ENCODE measurements at places on chromosomes 3 and 15.
A peak's percentile ranks its signal among the peaks of the same experiment; 100 is the strongest.

GRCh38 chr15:83436513-83437158, 10.5 kb upstream of the SH3GL3 start:
- DNase-seq = peak; percentile 23

- DNase-seq = no peak
These were observed 249.2 kb downstream of the SUCLG2 start for GRCh38 chr3:67405193-67405592.

GRCh38 chr3:52834871-52835501, at the start of gene MUSTN1:
Gene MUSTN1 (minus strand): TSS chr3:52835019. CDS start chr3:52834948, 71 bp downstream.
- DNase-seq = no peak

- no peak for DNase-seq
These were observed 73.1 kb upstream of the COL8A1 start for GRCh38 chr3:99565331-99565730.

DNA sequence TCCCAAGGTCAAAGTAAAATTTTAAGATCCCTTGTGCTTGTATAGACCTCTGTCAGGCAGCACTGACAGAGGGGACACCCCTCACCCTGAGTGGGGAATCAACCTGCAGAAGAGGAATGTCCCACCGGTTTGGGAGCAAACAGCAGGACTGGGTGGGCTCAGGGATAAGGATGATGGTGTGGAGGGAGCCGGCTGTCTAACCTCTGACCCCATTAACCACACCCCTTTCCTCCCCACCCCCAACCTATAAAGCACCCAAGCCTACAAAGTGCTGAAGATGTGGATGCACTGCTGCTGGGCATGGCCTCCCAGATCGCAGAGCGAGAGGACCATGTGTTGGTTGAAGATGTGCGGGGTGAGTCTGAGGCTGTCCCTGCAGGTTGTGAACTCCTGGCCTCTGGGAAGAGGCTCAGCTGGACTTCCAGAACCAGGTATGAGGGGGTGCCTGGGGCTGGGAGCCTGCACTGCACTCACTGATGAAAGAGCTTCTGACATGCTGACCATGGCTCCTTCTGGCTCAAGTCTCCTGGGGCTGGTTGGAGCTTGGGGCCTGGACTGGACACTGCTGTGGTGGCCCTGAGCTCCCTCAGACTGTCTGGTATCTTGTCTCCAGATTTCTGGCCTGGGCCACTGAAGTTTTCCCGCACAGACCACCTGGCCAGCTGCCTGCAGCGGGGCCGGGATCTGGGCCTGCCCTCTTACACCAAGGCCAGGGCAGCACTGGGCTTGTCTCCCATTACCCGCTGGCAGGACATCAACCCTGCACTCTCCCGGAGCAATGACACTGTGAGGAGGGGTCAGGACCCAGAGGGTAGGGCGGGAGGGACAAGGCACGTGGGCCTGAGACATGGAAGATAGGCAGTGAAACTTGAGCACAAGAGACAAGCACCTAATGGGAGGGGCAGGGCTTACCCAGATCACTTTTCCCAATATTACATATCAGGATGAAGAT, 9.3 kb downstream of the DUOX1 start:
- DNase-seq = no peak

DNA sequence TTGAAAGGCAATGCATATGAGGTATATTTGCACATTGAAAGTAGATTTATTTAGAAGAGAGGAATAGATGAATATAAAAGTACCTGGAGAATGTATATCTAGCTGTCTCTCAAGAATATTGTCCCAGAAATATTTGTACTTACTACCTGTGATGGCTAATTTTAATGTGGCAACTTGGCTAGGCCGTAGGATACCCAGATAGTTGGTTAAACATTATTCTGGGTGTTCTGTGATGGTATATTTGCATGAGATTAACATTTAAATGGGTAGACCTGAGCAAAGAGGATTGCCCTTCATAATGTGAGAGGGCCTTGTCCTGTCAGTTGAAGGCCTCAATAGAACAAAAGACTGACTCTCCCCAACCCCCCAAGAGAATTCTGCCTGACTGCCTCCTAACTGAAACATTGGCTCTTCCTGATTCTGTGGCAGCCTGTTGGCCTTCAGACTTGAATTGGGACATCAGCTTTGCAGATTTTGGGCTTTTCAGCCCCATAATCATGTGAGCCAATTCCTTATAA, 69.4 kb upstream of the FILIP1L start:
- DNase-seq = no peak

DNA sequence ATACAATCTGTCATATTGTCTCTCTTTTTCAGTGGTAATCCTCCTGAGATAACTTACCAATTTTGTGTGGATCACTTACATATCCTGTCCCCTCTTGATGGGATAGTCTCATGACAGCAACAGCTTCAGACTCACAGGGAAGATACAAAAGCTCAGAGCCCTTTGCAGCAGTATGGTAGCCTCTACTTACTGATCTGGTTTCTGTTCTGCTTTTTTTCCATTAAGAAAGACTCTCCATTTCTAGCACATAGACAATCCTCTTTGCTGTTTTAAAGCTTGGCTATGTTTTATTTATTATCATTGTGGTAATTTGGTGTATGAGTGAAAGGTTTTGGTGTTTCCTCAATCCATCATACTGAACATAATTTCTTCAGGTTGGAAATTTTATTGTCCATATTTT, 25.4 kb upstream of the SOX14 start:
- no peak for DNase-seq

DNA sequence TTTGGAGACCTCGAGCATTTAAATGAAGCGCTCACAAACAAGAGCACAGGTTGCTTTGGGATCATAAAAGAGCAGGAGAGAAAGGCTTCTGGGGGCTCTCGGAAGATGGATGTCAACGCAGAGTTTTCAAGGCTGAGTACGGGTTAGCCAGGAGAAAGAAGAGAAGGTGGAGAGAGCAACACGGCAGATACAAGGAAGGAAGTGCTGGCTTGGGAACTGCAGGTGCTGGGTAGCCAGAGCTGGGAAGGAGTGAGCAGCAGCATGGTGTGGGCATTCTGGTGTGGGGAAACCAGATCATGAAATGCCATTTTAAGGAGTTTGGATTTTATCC, 580 bp upstream of the RUBCN start:
- DNase-seq = no peak

DNA sequence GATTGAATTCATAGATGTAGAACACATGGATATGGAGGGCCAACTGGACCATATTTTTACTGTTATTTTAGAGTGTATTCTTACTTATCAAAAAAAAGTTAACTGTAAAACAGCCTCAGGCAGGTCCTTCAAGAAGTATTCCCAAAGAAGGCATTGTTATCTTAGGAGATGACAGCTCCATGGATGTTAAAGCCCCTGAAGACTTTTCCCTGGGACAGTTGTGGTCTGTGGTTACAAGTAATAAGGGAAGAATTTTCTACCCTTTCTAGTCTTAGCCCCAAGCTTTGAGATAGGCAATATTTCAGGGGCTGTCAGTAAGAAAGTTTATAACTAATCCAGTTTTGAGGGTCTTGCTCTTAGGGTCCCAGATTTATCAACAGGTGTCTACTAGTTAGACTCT, 62.5 kb downstream of the LRRC49 start:
- no peak for DNase-seq

DNA sequence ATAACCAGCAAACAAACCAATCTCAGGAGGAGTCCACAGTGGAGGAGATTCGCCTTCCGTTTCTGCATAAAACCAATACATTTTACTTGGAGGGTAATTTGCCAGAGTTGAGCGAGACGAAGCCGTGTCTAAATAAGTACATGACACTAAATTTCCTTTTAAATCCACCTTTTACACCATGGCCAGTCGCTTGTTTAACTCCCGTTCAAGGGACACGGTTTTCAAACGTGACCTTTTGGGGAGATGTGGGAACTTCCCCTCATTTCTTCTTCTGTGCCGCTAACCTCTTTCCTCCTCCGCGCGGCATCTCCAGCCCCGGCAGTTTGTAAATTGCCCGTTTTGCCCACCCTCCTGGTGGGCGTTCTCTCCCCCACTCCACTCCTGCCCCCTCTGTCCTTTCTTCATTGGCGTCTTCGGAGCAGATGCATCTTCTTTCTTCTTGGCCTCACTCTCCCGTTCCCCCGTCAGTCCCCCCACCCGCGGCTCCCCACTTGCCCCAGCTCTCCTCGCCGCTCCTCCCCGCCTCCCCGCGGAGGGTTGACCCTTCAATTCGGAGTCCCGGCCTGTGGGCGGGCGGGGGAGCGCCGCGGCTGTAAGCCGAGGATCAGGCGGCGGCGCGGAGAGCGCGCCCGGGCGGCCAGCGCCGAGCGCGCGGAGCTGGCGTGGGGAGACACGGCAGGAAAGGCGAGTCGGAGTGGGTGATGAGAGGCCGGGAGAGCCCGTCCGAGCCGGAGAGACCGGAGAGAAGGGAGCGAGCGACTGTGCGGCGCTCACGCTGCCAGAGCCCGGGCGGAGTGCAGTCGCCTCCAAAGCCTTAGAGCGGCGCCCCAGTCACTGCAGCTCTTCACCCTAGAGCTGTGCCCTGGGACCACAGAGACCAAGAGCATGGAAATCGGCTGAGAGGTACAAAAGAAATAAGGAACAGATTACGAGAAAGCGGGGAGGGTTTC, at the start of gene NLGN1:
NLGN1 (plus strand) TSS at position 584 of the 950 bp plus-strand sequence.
- peak; percentile 11 for DNase-seq

- DNase-seq = peak; percentile 35
These were observed 149.4 kb upstream of the SLC6A11 start for GRCh38 chr3:10666621-10667020.

DNA sequence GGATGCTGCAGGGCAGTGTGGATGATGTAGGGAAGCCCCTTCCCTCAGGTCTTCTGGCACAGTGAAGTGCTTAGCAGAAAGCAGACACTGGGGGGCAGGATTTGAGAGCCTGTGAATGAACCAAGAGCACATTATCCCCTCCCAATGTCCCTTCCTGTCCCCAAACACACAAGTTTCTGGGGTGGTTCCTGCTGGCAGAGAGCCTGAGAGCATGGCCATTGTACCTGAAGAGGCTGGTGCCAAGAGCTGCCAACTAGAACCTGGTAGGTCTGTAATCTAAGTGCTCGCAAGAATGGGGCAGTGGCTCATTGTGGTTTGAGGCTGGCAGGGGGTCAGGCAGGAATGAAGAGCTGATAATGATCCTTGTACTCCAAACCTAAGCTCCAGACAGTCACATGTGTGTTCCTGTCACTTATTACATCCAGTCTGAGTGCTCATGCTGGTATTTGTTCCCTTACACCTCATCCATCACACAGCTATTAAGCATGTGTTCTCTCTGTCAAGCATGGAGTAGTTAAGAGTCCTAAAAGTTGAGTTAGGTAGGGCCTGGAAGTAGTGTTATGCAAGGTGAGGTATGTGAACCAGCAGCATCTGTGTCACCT, 6.7 kb upstream of the CCR1 start:
- DNase-seq = peak; percentile 50

GRCh38 chr3:78993375-78993774, 774.4 kb downstream of the ROBO1 start:
- no peak for DNase-seq

GRCh38 chr3:175865724-175866123, 1006.6 kb downstream of the NAALADL2 start:
- no peak for DNase-seq

DNA sequence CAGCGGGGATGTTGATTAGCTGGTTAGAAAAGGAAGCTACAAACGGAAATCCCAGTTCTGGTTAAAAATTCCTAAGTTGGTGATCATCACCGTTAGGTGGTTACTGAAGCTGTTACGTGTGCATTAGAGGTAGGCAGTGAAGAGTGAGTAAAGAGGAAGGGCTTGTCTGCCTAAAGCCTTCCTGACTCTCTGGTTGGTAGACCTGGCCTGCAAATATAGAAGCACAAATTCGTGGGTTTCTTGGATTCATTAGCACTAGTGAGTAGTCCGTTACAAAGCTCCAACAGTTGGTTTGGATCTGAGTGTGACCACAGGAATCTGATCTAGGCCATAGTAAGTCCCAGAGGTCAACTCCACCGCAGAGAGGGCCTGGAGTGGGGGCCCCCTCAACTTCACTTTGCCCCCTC, 174.0 kb upstream of the TP63 start:
- DNase-seq = no peak

- peak; percentile 41 for DNase-seq
These were observed 951 bp downstream of the TARS3 start for GRCh38 chr15:101723171-101723873.

DNA sequence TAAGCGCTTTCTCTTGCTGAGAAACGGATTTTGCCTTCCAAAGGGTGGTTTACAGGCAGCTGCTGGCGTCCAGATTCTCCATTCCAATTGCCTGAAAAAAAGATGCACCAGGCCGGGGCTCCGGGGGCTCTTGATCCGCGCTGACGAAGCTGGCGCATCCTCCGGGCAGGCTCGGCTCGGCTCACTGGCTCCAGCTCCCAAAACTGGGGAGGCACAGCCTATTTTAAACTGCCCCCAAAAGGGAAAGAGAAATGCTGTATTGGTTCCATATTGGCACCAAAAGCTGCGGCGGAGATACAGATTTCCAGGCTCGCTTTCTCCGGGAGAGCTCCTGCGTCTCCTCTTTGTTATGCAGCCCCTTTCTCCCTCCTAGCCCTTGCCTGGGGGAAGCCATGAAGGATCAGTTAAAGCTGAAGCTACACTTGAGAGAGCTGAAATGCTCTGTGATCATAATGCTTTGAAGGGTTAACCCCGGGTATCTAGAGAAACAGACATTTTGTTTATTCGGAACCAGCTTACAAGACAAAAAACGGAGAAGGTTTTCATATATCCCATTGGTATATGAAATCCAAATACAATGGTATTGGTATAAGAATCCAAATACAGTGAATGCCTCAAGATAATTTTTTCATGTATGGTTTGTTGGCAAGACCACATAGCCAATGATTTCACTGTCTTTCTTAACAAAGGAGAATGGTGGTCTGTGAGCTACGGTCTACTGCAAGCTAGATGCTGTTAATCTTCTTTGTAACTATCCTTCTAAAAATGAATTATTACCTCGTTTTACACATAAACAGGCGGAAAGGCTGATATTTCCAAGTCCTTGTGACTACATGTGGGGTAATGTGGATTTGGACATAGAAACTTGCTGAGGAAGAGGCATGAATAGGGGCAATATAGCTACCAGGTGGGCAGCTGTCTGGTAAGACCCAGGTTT, 693 bp downstream of the CD200 start:
- peak; percentile 49 for DNase-seq

- DNase-seq = no peak
These were observed 145.4 kb upstream of the PROK2 start for GRCh38 chr3:71930056-71930991.

- peak; percentile 85 for DNase-seq
These were observed 88.7 kb upstream of the EPHB3 start for GRCh38 chr3:184472723-184473428.

GRCh38 chr3:62374341-62375218, 1.2 kb upstream of the FEZF2 start:
- DNase-seq = no peak

GRCh38 chr3:36957862-36958686, 13.2 kb upstream of the TRANK1 start:
- DNase-seq = no peak

DNA sequence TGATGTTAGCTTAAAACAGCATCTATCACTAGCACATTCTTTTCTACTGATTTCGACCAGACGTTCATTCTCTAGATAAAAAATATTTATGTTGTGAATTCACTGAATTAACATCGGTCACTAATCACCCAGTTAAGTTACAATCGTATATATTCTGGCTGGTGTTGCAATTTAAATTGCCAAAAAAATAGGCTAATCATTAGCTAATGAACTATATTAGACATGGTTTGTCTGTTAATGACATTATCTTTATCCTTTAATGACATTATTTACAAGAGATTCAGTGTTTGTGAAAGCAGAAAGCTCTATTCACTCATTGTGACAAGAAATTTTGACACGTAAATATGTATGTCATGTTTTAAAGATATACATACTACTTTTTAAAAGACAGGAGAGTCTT, 6.7 kb downstream of the GHSR start:
- DNase-seq = no peak

- no peak for DNase-seq
These were observed 204.4 kb upstream of the TGFBR2 start for GRCh38 chr3:30401971-30402370.
